ENCODE measurements at places on chromosomes 11 and 22. TPM values are rescaled to one million over a fixed set of nuclear protein-coding genes. Genes with fewer than 3 reads are reported as not detected.

DNA sequence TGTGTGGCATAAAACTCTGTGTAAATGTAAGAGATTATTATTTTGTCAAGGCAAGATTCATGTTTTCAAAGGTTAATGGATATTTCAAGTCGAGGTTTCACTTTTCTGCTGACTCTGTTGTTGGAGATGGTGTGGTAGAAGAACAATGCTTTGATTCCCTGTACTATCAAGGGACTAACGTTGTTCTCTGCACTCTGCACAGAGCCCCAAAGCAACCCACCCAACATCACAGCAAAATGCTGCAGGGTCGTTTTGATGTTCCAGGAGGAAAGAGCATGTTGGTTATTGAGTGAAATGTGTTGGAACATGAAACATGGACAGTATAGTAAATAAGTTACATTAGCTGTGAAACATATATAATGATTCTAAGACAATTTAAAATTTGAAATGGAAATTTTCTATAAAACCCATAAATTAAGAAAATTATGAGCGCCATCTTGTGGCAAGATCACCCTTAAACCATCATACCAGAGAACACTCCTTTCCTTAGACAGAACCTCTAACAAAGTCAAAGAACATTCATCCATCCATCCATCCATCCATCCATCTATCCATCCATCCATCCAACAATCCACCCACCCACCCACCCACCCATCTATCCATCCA is 164.4 kb upstream of the ZBED5 start:
- no peak for DNase-seq

DNA sequence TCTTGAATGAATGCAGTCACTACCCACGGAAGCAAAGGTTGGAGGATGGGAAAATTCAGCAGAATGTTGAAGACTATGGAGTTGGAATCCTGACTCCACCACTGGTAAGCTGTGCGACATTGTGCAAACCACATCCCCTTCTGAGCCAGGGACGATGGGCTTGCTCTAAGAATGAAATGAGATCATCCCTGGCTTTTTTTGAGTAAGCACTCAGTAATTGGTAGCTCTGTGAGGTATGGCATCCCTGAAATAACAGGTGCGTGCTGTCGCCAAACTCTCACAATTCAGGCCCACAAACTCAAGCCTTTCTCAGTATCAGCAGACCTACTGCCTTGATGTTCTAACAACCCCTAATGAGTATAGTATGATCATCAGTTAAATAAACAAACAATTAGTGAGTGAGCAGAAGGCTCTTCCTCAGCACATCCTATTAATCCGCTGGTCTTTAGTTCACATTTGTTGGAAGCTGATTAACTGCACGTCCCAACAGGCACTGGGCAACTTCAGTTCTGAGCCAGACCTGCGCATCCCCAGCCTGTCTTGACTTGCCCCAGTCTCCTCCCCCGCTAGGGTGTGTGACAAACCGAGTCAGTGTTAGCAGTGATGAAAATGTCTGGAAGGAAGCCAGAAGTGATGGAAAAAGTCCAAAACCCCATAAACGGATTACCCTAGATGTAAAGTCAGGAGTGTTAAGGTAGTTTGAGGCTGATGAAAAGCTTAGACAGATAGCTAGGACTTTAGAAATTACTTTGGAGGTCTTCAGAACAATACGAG is 235.5 kb downstream of the GRIK4 start:
- DNase-seq, result no peak

GRCh38 chr11:108734956-108735559 is 70.2 kb downstream of the DDX10 start:
- DNase-seq, result no peak

GRCh38 chr22:50323900-50324299 is 2.9 kb downstream of the DENND6B start:
- no peak for DNase-seq

DNA sequence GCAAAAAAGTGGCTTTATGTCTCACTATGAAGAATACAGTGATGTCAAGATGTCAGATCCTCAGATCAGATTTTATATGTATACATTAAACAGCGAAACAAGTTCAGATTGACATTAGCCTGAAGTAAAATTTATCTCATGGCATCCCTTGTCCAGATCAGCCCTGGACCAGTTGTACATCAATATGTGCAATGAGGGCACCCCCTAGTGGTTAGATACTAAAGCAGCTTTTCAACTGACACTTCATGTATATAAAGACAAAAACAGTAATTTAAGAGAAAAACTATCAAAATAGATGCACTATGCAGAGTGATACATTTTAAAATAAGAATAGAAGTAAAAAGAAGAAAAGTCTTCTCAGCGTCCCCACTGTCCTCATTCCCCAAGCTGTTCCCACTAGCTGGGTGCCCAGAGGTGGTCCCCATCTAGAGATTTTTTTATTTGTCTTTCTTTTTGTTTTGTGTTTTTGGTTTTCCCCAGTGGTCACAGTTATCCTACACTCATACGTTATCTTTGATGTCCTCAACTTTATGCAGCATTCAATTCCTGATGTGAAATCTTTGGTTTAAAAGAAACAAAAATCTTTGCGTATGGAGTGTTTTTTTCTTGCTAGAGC is 2193.4 kb upstream of the RAG2 start:
- no peak for DNase-seq

DNA sequence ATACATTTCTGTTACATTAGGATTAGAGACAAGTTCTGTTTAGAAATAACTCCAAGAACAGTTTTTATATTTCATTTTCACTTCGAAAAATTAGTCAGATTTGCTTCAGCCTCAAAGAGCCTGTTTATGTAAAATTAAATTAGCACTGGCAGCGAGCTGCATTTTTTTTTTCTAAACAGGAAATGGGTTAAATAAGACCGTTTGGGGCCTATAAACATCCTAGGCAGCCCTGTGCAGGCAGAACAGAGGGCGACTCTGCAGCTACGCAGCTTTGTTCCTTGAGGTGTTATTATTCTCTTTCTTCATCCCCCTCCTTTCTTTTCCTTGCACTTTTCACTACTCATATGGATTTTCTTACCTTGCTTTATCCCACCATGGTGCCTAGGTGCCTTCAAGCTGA is 48.7 kb downstream of the CWC15 start:
- DNase-seq, result peak; percentile 48

GRCh38 chr22:45008186-45008681 is 1.6 kb downstream of the PHF21B start:
- no peak for DNase-seq

- no peak for DNase-seq
Measured at GRCh38 chr11:126328444-126328843, 24.6 kb downstream of the DCPS start.

- peak; percentile 14 for DNase-seq
Measured at GRCh38 chr11:10631761-10632160, 61.8 kb downstream of the IRAG1 start.

GRCh38 chr11:102447193-102447592 is 5.4 kb downstream of the TMEM123 start:
- DNase-seq, result no peak

DNA sequence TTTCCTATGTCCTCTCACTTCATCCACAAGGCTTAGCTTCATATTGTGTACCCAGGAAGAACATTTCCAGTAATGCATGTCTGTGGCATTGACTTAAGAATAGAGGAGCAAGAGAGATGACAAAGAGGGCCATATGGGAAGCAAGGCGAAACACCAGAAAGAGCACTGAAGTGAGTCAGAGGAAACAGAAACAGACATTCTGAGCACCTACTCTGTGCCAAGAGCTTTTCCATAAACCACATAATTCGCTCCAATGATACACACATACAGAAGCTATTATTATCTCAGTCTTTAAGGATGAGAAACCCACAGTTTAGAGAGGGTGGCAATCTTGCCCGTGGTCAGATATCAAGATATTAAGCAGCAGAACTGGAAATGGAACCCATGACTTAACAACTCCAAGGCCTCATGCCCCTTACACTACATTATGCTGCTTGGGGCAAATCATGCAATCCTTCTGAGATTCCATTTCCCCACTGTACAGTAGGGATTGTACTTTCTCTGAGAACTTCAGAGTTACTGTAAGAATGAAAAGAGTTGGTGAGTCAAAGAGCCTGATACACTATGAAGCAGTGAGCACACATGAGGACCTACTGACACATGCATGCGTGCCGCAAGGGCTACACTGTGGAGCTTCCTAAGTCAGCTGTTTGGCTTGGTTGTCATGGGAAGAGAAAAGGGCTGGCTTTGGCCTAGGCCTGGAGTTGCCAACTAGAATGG is 126.6 kb downstream of the KCNC1 start:
- no peak for DNase-seq

GRCh38 chr22:26617271-26618199 is at the start of gene CRYBB1:
CRYBB1 (minus strand) TSS chr22:26618027; CDS start chr22:26616319, 1,708 bp downstream.
- no peak for DNase-seq

GRCh38 chr11:5204787-5205186 is 4.3 kb upstream of the OR51V1 start:
- DNase-seq, result no peak

GRCh38 chr22:41482319-41482935 is 13.5 kb downstream of the ACO2 start:
- no peak for DNase-seq

DNA sequence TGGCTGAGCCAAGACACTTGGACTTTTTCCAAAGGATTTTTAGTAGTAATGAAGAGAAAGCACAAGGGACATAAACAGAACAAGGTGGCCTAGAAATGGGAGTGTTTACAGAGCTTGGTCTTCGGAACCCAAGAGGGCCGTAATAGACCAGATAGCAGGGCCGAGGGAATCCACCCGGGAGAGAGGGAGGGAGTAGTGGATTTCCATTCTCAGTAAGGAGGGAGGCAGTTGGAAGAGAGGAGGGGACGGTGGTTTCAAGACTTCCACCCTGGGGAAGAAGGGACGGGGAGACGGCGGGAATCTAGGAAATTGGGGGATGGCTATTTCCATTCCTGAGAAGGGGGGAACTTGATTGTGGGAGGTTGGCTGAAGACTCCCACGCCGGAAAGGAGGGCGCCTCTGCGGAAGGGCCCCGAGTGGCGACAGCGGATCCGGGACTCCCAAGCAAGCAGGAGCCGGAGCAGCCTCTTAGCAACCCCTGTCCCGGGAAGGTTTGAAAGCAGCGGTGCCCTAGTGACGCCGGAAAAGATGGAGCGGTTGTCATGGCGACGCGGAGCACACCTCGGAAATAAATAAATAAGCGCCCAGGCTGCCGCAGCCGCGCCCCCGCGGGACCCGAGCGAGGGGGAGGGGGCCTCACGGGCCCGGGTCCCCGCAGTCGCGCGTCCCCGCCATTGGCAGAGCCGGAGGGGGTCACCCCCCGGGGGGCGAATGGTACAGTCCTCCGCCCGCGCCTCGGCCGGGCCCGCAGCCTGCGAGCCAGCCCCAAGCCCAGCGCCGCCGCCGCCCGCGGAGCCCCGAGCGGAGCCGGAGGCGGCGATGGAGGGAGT is 31.6 kb downstream of the EIF3F start:
- DNase-seq, result peak; percentile 75

DNA sequence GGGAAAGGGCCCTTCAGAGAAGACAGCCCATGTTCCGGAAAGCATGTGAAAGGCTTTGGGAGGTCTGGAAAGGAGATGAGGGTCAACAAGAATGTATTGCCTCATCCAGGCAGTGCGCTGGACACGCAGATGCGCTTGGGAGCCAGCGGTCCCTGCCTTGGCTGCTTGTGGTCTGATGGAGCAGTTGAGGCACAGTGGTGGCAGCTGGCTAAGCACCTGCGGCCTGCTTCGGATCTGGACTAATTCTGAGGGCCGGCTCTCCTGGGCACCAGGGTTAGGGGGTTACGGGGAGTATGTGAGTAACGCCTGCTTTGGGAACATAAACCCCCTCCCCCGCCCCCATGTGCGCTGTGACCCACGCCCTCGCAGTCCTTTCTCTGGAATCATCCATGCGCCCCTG is 4.6 kb upstream of the TM7SF2 start:
- no peak for DNase-seq

- DNase-seq, result no peak
Measured at GRCh38 chr22:46081036-46081830, 69.1 kb upstream of the PPARA start.

GRCh38 chr11:131867457-131868257 is 497.2 kb downstream of the NTM start:
- no peak for DNase-seq

GRCh38 chr11:65418431-65418680 is 4.2 kb upstream of the NEAT1 start:
- DNase-seq, result no peak

- no peak for DNase-seq
Measured at GRCh38 chr22:40414311-40414710, 43.9 kb downstream of the SGSM3 start.

DNA sequence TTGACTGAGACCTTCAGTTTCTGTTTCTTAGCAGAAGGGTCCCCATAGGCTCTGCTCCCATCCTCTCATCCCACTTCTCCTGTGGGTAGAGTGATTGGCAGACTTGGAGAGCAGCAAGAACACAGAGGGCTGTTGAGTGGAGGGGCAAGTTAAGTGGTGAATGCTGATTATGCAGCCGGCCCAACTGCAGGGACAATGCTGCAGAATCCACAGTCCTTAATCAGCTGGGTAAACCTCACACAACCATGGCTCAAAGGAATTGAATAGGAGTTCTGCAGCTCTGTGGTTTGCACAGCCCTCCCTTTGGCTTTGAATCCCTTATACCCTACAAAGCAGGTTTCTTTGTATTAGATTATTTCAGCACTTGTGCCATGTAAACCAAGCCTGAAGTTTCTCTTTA is 161.1 kb downstream of the NAV2 start:
- DNase-seq, result no peak

- DNase-seq, result no peak
Measured at GRCh38 chr11:33324302-33324985, 67.3 kb downstream of the HIPK3 start.

DNA sequence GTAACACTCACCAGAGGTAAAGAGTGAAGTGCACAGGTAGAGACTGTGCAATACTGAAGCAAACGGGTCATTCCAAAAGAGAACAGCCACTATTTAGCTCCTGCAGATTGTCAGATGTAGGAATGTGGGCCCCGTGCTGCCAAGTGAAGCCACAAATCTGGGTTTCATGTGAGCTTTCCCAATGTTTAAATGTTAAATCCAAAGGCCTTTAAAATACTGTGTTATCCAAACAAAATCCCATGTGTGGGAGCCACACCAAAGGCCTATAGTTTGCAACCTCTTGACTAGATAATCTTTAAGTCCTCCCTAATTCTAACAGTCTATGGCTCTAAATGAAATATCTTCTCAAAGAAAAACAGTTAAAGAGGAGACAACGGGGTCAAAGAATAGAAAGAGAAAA is 43.3 kb downstream of the RBFOX2 start:
- no peak for DNase-seq

KCNA4 gene
- total RNA-seq, result not detected

MS4A15 gene
- total RNA-seq, result not detected

DDX6 gene
- total RNA-seq, result 153 TPM

RFPL1 gene
- not detected for total RNA-seq

MSANTD4 gene
- 18.9 TPM for total RNA-seq

ST14 gene
- not detected for total RNA-seq

CALCA gene
- not detected for total RNA-seq

All from activated CD8-positive, alpha-beta memory T cell treated with anti-CD3 and anti-CD28 coated beads, Interleukin-2, amount 10 ng/mL, durations not matched to agents 7 days and 5 days (primary cell).